ENCODE measurements at places on chromosomes 5 and 9.
A peak's percentile ranks its signal among the peaks of the same experiment; 100 is the strongest.

DNA sequence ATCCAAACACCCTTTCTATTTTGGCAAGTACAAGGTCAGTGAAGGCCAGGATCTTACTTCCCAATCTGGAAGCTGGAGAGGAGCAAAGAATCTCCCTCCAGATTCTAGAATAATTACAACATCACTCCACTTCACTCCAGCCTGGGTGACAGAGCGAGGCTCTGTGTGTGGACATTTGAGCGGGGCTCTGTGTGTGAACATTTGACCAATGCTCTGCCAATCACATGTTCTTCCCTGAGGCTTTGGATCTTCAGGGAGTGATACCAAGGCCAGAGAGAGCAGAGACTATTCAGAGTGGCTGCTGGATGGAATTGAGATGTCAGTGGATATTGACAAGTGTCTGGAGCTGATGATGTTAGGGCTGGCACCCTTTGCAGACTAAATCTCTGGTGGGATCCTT lies 24.7 kb upstream of the ANKRD34B start:
- DNase-seq = no peak

DNA sequence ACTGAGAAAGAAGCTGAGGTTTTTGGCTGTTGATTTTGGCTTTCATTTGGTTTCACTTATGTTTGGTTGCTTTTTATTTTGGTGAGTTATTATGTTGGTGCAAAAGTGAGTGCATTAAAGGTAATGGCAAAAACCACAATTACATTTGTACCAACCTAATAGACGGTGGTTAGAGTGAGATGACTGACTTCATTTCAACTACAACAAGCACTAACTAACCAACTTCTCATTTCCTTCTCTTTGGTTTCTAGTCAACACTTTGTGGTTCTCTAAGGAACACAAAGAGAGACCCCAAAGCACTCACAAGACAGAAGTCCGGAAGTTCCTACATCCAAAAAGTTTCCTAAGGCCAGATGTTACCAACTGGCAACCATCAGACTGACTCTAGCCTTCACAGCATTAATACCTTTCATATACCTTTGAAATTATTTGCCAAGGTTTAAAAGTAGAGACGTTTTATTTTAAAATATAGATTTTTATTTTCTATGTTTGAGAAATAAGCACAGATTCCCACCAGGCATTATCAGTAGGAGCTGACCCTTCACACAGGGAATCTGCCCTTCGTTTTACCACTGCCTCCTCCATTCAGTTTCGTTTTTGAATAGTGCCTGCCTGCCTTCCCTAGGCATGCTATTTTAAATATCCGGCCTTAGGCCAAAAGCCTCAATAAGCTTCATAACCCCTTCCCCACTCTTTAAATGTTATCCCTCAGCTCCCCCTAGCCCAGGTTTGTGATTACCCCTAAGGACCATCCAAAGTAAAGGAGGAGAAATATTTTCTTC lies 301.1 kb upstream of the PTGER4 start:
- DNase-seq = no peak

DNA sequence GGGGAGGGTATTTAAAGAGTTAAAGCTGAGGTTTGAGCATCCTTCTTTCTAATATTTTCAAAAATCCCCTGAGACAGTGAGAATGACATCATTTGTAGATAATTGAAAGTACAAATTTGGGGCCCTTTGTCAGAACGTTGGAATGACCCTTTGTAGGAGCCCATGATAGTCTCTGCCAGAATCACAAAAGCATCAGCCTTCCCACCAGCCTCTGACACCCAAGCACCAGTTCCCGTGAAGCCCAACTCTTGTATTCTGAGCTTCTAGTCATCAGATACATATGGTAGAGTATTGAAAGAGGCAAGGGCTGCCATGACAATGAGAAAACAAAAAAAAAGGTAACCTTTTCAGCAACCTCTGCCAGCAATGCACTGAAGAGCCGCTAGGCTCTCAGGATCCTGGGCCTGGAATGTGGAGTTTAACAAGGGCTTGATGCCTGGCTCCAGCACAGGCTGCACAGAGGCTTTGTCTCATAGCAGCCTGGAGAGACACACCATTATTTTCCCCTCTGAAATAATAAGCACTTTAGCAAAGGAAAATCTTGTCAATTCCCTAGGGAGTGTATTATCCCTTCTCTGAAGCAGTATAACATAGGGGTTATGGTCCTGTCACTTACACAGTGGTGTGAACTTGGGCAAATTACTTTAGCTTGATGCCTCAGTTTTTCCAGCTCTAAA lies 114.4 kb downstream of the ZNF608 start:
- peak; percentile 10 for DNase-seq

GRCh38 chr9:69297300-69297980 lies 27.6 kb upstream of the ENTREP1 start:
- DNase-seq = no peak

- DNase-seq = no peak
Observed at GRCh38 chr5:148792744-148793143, 33.7 kb upstream of the ADRB2 start.

DNA sequence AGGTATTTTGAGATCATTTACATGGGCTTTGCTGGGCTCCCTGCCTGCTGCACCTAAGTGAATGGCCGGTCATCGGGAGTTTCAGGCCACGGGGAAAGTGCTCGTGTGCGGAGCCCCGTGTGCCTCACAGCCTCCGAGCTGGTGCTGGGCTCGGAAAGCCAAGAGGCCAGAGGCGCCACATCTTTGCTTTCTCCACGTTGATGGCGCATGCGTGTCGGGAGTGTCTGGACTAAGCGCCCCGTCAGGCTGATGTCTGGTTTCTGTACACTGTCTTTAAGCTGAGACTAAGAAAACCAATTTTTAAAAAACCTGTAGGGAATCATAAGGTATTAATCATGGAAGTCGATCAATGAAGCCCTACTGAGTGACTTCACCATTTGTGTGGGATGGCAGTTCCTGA lies 69.1 kb downstream of the OTULIN start:
- no peak for DNase-seq

GRCh38 chr5:11400316-11400715 lies 503.9 kb downstream of the CTNND2 start:
- DNase-seq = no peak

DNA sequence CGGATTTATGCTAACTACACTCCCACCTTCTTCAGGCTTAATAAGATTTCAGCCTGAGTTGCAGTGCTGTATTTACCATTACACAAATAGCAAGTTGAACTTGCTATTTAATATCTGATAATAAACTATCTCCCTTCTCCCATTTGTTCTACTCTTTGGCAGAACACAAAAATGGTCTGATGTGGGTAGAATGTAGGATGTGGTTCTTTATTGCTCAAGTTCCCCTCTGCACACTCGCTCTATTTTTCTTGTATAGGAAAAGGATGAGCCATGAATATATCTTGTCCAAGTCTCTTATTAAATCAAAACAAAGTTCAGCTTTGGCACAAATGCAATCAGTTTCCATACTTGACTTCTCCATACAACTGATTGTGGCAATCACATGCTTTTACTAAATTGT lies 37.2 kb upstream of the KIF2A start:
- no peak for DNase-seq

DNA sequence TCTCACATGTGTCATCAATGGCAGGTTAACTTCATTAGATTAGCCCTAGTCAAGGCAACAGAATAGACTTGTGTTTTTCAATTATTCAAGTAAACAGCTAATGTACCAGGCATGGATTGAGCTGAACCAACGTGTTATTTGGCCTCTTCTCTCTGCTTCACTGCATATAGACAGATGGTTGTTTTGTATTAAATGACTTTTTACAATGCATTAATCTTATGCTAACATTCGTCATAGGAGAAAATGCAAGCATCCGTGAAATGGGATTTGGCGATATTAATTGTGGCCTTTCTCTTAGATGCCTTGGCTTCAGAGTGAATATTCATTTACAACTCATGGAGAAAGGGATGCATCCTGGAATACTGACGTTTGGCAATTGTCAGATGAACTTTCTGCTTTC lies 208.0 kb downstream of the KCTD16 start:
- peak; percentile 6 for DNase-seq

DNA sequence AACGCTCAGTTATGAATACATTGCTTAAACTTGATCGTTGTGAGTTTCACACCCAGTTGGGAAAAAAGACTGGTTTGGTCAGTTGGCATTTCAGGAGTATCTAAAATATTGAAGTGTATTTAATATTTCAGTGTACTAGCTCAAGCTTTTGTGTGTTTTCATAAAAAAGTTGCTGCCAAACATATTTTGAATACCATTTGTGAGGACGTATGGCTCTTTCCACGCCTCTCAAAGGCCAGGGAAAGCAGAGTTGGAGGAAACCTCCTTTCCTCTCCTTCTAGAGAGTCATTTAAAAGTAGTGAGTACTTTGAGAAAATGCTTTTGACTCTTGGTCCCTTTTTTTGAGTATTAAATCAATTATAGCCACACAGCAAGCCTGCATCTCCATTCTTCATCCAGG lies 43.2 kb upstream of the ANKRD33B start:
- DNase-seq = no peak

GRCh38 chr9:126527109-126527825 lies 86.5 kb upstream of the LMX1B start:
- DNase-seq = no peak

GRCh38 chr9:116380496-116380995 lies 227.0 kb downstream of the PAPPA start:
- DNase-seq = no peak

- DNase-seq = no peak
Observed at GRCh38 chr9:91164724-91165520, 196.8 kb downstream of the AUH start.

GRCh38 chr5:9361835-9362234 lies 184.0 kb downstream of the SEMA5A start:
- peak; percentile 64 for DNase-seq

DNA sequence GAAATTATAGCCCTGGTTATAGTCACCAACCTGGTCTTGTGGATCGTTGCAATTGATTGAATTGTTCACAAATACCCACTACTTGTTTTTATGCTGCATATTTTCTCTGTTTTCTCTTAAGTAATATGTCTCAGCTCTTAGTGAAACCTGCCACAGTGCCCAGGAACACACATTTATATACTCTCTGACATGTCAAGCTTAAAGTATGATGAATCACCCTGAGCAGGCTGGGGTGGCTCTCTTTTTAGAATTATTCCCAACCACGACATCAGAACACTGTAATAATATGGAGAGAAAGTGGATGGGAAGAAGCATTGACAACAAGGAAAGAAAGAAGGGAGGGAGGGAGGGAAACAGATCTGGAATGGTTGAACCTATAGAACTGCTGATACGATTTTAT lies 72.8 kb upstream of the ZNF608 start:
- DNase-seq = no peak

GRCh38 chr9:129900263-129901027 lies 65.2 kb downstream of the USP20 start:
- DNase-seq = no peak

DNA sequence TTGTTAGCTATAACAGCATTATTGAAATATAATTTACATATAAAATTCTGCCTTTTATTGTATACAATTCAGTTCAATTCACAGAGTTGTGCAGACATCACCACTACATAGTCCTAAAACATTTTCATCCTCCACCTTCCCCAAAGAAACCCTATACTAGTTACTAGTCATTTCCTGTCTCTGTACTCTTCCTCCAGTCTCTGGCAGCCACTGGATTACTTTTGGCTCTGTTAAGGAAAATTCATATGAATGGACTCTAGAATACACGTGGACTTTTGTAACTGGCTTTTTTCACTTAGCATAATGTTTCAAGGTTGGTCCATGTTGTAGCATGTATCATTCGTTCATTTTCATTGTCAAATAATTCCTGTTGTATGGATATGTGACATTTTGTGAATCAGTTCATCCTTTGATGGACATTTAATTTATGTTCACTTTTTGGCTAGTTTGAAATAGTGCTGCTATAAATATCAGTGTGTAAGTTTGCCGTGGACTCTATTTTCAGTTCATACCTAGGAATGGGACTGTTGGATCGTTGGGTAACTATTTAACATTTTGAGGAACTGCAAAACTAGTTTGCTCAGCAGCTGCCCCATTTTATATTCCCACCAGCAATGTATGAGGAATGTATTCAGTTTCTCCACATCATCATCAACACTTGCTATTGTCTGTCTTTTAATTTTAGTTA lies 9.7 kb downstream of the ICE1 start:
- DNase-seq = no peak

DNA sequence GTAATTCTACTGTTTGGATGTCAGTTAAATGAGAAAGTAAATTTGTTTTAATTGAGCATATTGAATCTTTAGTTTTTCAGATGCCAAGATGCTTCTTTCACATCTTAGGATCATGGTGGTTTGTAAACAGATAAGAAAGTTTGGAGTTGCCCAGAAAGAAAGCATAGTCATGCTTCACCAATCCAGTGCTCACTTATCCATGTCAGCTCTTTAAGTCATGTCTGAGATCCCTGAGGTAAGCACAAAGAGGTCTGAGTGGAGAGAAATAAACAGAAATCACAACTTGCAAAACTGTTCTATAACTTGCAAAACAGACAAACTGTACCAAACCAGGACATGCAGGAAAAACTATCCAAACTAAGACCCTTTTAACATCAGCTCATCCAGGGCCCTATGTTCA lies 87.7 kb downstream of the OSTF1 start:
- no peak for DNase-seq

GRCh38 chr9:76893395-76893932 lies 12.4 kb downstream of the PRUNE2 start:
- no peak for DNase-seq

DNA sequence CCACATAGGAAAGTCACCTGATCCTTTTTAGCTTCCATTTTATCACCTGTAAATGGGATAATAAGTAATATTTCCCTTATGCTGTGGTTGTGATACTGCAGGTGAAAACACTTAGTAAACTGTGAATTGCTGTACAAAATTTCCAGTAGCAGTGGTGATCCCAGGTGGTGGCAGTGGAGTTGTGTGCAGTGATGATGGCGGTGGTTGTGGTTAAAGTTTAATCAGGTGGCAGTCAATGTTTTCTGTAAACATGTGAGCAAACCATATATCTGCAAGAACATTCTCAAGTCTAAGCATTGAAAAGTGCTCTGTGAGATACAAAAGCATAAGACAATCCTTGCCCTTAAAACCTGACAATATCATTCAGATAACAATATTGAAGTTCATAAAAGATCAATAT lies 480.2 kb downstream of the RASEF start:
- DNase-seq = no peak

GRCh38 chr9:126449725-126450667 lies 123.4 kb downstream of the MVB12B start:
- peak; percentile 97 for DNase-seq

GRCh38 chr9:90288275-90288639 lies 354.4 kb downstream of the DIRAS2 start:
- DNase-seq = no peak

DNA sequence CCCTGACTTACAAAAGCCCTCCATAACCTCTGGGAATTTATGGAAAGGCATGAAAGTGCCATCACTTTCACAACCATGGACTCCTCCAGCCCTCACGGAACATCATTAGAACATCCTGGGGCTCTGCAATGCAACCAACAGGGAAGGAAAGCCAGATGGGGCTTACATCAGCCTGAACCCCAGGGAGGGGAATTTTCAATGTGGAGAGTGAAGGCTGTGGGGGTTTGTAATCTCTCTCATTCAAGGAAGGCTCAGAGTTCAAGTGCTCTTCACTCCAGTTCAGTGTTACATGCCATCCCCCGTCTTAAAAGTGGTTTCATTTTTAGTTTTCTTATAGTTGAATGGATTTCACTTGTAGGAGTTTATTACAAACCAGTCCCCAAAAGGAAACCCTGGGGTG lies 5.7 kb downstream of the SPRY4 start:
- no peak for DNase-seq
